Peyer's patch (tissue), 4 donors: ENCODE measurements at places on chromosomes 7 and 10.

DNA sequence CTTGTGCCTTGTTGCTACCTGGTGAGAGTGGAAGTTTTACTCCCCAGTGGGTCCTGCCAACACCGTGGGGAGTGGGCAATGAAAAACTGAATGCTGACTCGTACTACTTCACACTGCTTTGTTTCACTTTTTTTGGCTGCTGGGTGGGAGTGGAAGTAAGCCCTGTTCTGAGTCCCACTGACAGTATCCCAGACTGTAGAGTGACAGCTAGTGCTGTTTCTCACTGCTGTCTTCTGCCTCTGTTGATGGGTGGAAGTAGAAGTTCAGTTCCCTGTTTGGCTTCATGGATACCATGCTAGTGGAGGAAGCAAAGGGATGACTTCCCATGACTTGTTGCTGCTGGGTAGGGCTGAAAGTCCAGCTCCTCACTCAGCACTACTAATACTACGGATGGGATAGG, 98.4 kb downstream of the STK31 start:
- no peak for DNase-seq

GRCh38 chr10:34696423-34696822, 118.7 kb downstream of the PARD3 start:
- DNase-seq, result no peak

GRCh38 chr10:3623746-3624145, 161.3 kb downstream of the KLF6 start:
- no peak for DNase-seq

DNA sequence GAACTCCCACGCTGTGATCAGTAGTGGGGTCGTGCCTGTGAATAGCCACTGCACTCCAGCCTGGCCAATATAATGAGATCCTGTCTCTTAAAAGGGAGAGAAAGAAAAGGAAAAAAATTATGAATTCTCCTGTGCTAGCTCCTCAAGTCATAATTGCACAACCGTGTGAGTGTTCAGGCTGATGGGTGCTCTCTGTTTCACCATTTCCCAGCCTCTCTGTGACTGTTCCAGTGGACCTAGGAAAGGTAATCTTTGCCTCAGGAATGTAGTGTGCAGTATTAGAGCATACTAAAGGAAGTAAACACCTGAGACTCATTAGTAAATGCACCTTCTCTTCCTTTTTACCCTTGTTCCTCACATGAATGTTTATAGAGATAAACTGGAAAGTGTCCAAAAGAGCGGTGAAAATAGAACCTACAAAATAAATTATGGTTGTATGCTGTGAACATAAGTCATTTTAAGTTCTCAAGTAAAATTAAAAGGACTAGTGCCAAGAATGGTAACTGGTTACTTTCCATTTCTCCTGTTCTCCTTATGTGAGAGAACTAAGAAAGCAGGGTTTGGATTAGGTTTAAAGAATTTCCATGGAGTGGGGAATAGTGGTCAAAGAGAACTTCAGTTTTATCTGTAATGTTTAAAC, 42.7 kb downstream of the INPP5F start:
- no peak for DNase-seq

- DNase-seq, result no peak
These were observed 139.8 kb downstream of the CELF2 start for GRCh38 chr10:11157292-11158076.

DNA sequence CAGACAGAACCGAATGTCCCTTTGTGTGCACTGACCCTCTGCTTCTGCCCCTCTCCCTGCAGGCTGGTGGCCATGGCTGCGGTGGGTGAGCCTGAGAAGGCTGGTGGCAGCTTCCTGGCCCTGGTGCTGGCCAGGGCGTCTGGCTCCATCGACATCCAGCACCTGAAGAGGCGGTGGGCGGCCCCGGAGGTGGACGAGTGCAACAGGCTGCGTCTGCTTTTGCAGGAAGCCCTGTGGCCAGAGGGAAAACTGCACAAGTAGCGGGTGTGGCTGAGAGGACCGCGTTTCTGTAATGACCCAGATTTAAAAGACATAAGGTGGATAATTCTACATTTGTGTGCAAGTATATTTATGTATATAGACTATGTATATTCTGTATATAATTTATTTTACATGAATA, 89.2 kb downstream of the DYNC2I1 start:
- DNase-seq, result no peak

DNA sequence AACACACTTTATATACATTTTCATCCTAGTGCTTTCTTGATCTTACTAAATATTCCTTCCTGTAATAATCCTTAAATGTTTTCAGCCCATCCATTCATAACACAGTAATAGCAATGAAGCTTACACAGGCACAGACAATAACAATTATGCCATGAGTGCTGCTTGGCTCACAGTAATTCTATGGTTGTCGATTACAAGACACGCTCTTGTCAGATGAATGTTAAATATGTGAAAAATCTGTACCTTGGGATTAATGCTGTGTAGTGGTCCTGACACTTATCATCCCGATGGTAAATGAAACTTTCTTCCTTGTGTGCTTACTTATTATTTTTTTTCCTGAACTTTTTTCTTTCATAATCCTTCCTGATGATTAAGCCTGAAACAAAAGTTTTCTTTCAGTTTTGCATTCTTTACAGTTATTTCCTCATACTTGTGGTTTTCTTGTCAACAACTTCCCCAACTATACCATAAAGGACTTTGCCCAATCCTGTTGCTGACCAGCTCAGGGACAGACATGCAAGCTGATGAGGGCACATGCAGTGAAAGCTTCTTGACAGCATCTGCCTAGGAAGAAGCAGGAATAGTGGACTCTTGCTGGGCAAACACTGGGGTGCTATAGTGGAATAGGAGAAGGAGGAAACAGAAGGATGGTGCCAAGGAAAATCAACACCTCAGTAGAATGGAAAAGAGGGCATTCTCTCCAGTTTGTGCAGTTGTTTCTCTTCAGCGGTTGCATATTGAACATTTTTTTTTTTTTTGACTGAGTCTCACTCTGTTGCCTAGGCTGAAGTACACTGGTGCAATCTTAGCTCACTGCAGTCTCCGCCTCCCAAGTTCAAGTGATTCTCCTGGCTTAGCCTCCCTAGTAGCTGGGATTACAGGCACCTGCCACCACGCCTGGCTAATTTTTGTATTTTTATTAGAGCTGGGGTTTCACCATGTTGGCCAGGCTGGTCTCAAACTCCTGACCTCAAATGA, 6.7 kb upstream of the MGAM2 start:
- DNase-seq, result no peak

GRCh38 chr7:70627461-70627860, 504.5 kb upstream of the GALNT17 start:
- DNase-seq, result no peak

DNA sequence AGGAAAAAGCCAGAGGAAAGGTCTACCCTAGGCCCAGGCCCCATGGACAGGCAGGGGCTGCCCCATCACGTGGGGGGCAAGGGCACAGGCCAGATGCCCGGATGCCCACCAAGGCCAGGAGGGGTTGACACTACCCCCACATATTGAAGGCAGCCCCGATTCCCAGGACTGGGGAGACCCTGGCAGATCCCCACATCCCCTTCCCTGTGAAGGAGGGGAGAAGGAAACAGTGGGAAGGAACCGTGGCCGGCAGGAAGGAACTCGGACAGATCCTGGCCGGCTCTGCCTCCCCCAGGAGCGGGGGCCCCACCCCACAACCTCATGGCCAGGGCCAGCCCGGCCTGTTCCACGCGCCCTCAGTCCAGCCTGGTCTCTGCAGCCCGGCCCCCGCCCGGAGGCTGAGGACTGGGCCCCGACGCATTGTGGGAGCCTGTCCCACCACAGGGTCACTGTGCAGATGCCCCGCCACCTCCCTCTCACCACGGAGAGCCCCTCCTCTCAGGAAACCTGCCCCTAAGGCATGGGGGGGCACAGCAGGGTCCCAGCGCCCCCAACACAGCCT, 41.3 kb downstream of the PAPOLB start:
- DNase-seq, result no peak

DNA sequence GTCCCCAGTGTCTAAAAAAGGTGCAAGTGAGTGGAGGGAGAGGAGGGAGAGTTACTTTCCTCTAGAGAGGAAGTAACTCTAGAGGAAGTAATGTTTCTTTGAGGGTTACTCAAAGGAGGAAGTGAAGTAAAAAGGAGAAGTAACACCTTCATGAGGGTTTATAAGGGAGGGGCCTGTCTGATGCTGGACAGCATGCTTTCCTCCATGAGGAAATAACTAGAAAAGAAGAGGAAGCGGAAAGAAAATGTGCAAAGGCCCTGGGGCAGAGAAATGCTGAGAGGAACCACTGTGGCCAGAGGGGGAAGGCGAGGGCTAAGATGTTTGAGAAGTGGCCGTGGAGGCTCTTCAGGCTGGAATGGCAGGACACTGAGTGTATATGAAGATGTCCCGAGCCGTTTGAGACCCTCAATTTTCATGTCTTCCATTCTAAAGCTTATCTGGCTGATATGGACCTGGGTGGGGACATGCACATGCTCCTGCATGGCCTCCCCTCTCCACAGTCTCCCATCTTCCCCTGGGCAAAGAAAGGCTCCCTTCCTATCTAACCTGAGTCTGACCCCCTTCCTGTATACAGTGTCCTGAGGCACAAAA, 3.4 kb upstream of the SLC18A2 start:
- peak; percentile 9 for DNase-seq

DNA sequence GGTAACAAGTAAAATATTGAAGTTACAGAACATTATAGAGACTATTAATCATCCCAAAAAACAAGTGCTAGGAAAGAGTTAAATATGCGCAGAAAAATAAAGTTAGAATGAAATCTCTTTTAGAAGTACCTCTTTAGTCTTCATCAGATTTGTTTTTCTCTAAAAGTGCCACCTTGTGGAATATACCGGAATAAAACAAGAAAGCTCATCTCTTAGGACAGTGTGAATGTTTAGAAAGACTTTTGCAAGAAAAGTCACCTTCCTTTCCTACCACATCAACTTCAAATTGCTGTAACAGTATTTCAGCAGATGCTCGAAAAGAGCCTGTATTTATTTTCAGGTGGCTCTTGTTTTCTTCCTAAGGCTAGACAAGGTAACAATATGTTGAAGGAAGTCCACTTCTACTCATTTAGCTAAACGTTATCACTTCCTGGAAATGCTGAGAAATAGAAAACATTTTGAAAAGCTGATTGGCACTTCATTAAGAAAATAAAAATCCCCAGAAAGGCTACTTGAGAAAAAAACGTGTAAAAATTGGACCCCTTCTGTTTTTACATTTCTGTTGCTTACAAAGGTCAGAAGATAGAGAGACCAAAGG, 19.8 kb upstream of the FAM133B start:
- no peak for DNase-seq

- DNase-seq, result peak; percentile 54
These were observed 1.4 kb downstream of the HPSE2 start for GRCh38 chr10:99234041-99234790.

DNA sequence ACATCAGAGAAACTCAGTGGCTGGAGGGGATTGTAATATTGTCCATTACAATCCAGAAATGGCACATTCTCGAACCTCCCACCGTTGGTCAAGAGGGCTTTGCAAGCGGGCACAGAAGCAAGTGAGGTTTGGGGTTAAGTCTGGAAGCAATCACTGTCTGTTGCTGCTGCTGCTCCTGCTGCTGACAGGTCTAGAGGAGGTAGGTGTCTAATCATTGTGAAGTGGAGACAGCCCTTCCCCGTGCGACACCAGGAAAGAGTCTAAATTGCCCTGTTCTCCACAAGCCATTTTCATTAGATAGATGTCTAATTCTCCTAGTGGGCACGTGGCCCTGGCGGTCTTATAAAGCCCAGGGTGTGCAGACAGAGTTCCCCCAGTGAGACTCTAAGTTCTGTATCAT, 43.5 kb downstream of the NPS start:
- no peak for DNase-seq

GRCh38 chr7:111835066-111835465, 272.8 kb upstream of the IMMP2L start:
- DNase-seq, result no peak

DNA sequence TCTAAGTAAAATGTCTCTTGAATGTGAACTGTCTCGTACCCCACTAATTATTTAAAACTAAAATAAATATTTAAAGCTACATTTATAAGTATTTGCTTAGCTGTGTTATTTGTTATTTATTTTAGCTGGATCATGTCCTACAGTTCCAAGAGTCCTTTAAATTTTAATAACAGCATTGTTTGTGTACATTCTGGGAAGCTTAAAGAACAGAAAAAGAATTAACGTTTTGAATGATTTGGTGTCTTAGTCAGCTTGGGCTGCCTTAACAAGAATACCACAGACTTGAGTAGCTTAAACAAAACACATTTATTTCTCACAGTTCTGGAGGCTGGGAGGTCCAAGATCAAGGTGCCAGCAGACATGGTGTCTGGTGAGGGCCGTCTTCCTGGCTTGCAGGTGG, 107.4 kb downstream of the ITIH5 start:
- DNase-seq, result no peak

DNA sequence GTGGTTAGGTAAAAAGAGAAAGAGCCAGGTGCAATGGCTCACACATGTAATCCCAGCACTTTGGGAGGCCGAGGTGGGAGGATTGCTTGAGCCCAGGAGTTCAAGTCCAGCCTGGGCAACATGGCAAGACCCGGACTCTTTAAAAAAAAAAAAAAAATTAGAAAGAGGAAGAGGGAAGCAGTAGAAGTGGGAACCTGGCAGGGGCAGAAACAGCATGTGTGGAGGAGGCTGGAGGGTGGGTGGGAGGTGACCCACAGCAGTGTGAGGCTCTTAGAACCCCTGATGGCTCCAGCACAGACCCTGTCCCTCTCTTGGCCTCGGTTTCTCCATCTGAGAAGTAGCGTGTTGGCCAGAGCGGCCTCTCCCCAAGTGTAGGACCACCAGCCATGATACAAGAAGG, 4.9 kb upstream of the CCL24 start:
- DNase-seq, result no peak

GRCh38 chr10:13670311-13670710, 83.5 kb downstream of the PRPF18 start:
- DNase-seq, result no peak

DNA sequence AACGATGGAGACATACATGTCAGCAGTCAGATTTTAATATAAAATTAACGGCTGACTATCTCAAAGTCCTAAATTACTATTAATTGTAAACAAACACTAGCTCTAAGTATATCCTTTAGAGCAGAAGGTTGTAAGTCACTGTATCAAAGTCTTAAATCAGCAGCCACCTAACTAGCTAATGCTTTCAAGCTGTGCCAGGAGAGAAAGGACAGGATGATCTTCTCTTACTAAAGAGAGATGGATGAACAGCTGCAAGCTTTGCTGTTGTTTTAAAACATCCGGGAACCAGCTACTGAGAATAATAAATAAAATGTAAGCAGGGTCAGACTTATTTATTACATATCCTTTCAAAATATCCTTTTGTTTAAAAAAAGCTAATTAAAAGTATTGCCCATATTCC, 24.0 kb upstream of the ABLIM1 start:
- no peak for DNase-seq

GRCh38 chr10:3945026-3945425, 160.0 kb upstream of the KLF6 start:
- DNase-seq, result no peak

- peak; percentile 48 for DNase-seq
These were observed 1.0 kb downstream of the LRCH4 start for GRCh38 chr7:100584683-100585510.

DNA sequence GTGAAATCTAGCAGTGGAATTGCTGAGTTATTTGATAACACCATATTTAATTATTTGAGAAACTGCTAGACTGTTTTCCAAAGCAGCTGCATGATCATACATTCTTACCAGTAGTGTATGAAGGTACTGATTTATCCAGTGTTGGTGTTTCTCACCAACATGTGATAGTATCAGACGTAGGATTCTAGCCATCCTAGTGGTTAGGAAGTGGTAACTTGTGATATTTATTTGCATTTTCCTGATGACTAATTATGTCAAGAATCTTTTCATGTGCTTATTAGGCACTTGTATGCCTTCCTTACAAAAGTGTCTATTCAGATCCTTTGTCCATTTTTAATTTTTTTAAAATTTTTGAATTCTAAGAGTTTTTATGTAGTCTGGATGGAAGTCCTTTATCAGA, 54.2 kb upstream of the PLXDC2 start:
- DNase-seq, result no peak
